ENCODE measurements at places on chromosomes 7 and 10.

GRCh38 chr10:63260860-63261251 lies 127.7 kb downstream of the NRBF2 start:
- H3K36me3 ChIP-seq = peaks cover 12% of the 10 kb centered on the region
- H3K4me3 ChIP-seq = peak overlapping the region; percentile 7
- peak overlapping the region; percentile 72 for H3K27ac ChIP-seq
- no peaks in the 10 kb centered on the region for H3K27me3 ChIP-seq

- H3K4me1 ChIP-seq = peaks cover 9% of the 10 kb centered on the region
- H3K4me3 ChIP-seq = no peak overlapping the region
- no peak for DNase-seq
- H3K27ac ChIP-seq = no peak overlapping the region
Measured at GRCh38 chr10:43226441-43226840, 40.4 kb downstream of the RASGEF1A start.

DNA sequence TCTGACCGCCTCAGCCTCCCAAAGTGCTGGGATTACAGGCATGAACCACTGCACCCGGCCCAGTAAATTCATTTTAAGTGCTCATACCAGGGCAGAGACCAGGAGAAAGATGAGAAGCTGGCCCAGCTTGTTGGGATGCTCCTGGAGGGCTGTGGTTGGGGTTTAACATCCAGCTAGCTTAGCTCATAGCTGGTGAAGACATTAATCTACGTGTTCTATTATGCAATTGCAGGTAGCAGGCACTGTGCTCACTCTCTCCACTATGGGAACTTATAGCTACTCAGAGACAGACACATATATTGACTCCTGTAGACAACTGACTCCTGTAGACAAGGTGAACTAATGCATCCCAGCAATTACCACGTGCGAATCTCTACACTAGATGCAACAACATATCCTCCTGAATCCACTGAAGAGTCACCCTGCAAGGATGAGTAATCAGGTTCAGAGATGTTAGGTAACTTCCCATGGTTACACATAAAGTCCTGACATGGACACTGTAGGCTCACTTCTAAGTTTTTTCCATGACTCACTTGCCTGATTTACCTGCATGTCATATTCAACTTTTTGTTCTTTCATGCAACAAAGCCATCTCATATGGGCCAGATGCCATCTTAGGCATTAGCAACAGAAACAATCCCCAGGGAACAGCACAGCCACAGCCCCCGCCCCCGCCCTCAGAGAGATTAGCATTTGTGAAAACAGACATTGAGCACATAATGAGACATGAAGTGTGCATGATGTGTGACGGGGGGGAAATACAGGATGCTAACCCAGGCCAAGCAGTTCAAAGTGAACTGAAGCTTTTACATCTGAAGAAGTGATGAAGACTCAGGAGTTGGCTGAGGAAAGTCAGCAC lies 37.2 kb downstream of the ERLIN1 start:
- DNase-seq = peak; percentile 68
- H3K36me3 ChIP-seq = peaks cover 49% of the 10 kb centered on the region
- H3K4me3 ChIP-seq = no peak overlapping the region
- H3K27me3 ChIP-seq = no peaks in the 10 kb centered on the region
- H3K4me1 ChIP-seq = no peaks in the 10 kb centered on the region

DNA sequence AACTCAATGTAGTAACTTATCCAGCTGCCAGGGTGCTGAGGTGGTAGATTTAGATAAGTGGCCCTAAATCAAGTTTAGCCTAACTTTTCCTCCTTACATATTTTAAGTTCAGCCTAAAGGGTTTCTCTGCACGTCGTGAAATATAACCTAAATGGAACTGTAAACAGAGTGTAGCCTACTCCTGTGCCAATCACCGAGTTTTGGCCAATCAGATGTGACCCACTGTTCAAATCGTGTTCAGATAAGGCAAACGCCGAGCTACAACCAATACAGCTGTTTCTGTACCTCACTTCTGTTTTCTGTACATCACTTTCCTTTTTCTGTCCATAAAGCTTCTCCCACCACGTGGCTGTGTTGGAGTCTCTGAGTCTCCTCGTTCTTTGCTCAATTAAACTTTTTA lies 904.2 kb upstream of the POT1 start:
- no peak overlapping the region for H3K27ac ChIP-seq
- no peaks in the 10 kb centered on the region for H3K27me3 ChIP-seq
- H3K4me3 ChIP-seq = no peak overlapping the region
- no peaks in the 10 kb centered on the region for H3K36me3 ChIP-seq
- no peak for DNase-seq

DNA sequence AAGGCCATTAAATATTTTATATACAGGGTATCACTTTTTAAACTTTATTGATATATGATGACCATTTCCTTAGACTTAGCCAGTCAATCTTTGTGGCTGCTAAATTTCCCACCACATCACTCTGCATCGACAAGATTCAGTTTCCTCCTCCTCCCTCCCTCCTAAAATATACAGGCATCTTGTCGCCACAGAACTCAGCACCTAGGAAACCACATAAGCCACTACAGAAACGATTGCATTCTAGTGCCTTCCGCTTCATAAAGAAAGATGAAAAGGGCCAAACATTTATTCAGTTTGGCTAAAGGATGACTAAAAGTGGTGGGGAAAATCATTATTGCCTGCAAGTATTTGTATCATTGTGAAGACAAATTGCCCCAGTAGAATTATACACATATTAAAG lies 30.7 kb downstream of the ERCC6 start:
- H3K4me3 ChIP-seq = no peak overlapping the region
- DNase-seq = no peak
- peaks cover 3% of the 10 kb centered on the region for H3K36me3 ChIP-seq
- no peaks in the 10 kb centered on the region for H3K27me3 ChIP-seq

GRCh38 chr7:16905300-16906044 lies 23.7 kb upstream of the AGR3 start:
- no peak for DNase-seq
- H3K27ac ChIP-seq = no peak overlapping the region
- no peaks in the 10 kb centered on the region for H3K4me1 ChIP-seq
- H3K36me3 ChIP-seq = no peaks in the 10 kb centered on the region
- H3K27me3 ChIP-seq = no peaks in the 10 kb centered on the region

DNA sequence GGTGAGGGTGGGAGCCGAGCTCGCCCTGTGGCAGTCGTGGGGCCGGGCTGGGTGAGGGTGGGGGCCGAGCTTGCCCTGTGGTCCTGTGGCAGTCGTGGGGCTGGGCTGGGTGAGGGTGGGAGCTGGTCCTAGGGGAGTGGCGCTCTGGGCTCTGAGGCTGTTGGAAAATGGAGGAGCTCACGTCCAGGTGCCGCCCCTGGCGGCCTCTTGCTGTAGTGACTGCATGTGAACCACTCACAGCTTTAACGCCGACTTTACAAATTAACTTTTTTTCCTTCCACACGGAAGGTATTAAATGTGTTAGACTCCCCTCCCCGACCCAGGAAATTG lies 312.6 kb downstream of the WDR37 start:
- no peak overlapping the region for H3K4me3 ChIP-seq
- H3K27ac ChIP-seq = no peak overlapping the region
- no peaks in the 10 kb centered on the region for H3K36me3 ChIP-seq
- no peak for DNase-seq

All from CD14-positive monocyte (primary cell).